ENCODE measurements at places on chromosomes 5 and 9.

- H3K27me3 ChIP-seq = no peaks in the 10 kb centered on the region
- no peak for DNase-seq
- H3K4me1 ChIP-seq = no peaks in the 10 kb centered on the region
Observed at GRCh38 chr9:132381966-132382541, 24.6 kb downstream of the TTF1 start.

DNA sequence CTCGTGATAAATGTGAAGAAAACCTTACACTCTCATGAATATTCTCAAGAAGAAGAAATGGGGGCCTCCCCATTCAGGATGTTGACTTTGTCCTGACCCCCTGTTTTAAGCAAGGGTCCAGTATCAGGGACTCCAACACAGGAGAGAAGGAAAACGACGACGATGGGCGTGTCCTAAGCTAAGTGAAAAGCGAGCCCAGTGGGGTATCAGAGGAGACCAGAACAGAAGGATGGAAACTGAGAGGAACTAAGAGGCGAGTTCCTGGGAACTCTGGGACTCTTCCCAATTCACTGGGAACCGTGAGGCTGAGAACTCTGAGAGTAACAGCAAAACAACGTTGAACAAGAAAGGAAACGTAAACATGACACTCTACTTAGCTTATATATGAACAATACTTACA lies 14.6 kb downstream of the RETREG1 start:
- H3K4me1 ChIP-seq = peaks cover 6% of the 10 kb centered on the region
- DNase-seq = peak; percentile 16
- H3K4me3 ChIP-seq = no peak overlapping the region
- no peaks in the 10 kb centered on the region for H3K27me3 ChIP-seq

DNA sequence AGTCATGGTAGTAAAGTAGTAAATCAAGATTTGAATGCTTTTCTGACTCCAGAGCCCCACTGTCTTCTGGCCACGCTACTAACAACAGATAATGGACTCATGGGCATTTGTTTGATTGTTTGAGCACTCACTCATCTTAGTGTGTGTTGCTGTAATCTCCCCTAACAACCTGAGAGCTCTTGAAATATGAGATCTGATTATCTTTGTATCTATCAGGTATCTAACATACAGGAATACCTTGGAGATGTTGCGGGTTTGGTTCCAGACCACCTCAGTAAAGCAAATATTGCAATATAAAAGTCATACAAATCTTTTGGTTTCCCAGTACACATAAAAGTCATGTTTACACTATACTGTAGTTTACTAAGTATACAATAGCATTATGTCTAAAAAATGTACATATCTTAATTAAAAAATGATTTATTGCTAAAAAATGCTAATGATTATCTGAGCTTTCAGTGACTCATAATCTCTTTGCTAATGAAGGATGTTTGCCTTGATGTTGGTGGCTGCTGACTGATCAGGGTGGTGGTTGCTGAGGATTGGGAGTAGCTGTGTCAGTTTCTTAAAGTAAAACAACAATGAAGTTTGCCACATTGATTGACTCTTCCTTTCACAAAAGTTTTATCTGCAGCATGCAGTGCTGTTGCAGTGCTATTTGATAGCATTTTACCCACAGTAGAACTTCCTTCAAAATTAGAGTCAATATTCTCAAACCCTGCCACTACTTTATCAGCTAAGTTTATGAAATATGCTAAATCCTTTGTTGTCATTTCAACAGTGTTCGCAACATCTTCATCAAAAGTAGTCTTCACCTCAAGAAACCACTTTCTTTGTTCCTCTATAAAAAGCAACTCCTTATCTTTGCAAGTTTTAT lies 92.2 kb downstream of the ZNF462 start:
- no peak for DNase-seq
- H3K4me3 ChIP-seq = no peak overlapping the region
- no peaks in the 10 kb centered on the region for H3K4me1 ChIP-seq
- H3K27me3 ChIP-seq = no peaks in the 10 kb centered on the region
- H3K36me3 ChIP-seq = peaks cover 18% of the 10 kb centered on the region

- peaks cover 62% of the 10 kb centered on the region for H3K4me1 ChIP-seq
- peak overlapping the region; percentile 89 for H3K4me3 ChIP-seq
- H3K27ac ChIP-seq = peak overlapping the region; percentile 89
- DNase-seq = no peak
- H3K27me3 ChIP-seq = no peaks in the 10 kb centered on the region
Observed at GRCh38 chr5:132776131-132776937, 705 bp downstream of the SEPTIN8 start.

DNA sequence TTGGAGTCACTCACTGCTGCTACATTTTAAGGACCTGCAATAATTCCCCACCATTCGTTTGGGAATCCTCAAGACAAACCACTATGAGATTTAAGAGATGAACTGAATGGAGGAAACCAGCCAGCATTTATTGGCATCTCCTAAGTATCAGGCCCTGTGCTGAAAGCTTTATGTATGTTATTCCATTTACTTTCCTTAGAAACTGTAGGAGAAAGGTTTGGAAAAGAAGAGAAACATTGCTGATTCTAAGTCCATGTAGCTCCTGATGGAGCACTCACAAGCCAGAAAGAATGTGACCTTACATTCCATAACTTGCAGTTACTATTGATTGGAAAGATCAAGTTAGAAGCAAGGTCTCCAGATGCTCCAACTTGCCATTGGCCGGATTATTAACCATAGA lies 267.4 kb downstream of the GAS1 start:
- H3K27me3 ChIP-seq = no peaks in the 10 kb centered on the region
- no peak overlapping the region for H3K4me3 ChIP-seq
- H3K27ac ChIP-seq = no peak overlapping the region
- no peak for DNase-seq

All from suprapubic skin (tissue), 4 donors.